ENCODE measurements at places on chromosomes 4 and X. TPM values are rescaled to one million over a fixed set of nuclear protein-coding genes. Genes with fewer than 3 reads are reported as not detected.

DNA sequence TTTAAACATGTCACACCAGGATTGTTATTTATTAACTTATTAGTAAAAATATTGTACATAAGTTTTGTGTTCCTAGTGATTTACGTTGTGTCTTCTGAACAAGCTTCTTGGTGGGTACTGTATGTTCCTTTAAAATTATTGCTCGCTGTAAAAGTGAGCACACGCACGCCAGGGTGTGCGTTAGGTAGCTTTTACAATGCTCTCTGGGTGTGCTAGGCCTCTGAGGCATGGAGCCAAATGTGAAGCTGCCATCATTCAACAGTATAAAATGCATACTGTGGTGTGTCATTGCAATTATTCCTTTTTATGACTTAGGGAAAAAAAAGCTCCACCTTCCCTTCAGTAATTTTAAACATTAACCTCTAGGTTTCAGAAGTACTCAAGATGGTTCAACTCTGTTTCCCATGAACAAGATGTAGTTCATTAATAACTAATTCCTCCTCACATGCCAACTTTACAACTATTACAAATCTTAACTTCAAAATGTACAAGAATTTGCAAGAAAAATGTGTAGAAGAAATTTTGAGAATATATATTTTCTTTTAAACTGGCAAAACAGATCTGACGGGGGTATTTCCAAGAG lies 42.4 kb downstream of the ATOH1 start:
- no peak for DNase-seq
- no peak overlapping the region for H3K4me3 ChIP-seq
- H3K27me3 ChIP-seq: no peaks in the 10 kb centered on the region
- no peak overlapping the region for H3K27ac ChIP-seq

Gene ARMCX6
- 75.5 TPM for total RNA-seq

GRCh38 chr4:82630079-82630478 lies 68.3 kb upstream of the TMEM150C start:
- no peak overlapping the region for H3K27ac ChIP-seq
- DNase-seq: no peak
- no peaks in the 10 kb centered on the region for H3K27me3 ChIP-seq
- H3K36me3 ChIP-seq: no peaks in the 10 kb centered on the region

Gene RNF212
- total RNA-seq: 1.8 TPM

Gene TBC1D8B
- total RNA-seq: 0.19 TPM

Data from activated CD4-positive, alpha-beta T cell treated with anti-CD3 and anti-CD28 coated beads, Interleukin-2, amount 10 ng/mL, durations not matched to agents 24 days and 14 days (primary cell).